ENCODE measurements at places on chromosomes 3 and 15.
A peak's percentile ranks its signal among the peaks of the same experiment; 100 is the strongest.

DNA sequence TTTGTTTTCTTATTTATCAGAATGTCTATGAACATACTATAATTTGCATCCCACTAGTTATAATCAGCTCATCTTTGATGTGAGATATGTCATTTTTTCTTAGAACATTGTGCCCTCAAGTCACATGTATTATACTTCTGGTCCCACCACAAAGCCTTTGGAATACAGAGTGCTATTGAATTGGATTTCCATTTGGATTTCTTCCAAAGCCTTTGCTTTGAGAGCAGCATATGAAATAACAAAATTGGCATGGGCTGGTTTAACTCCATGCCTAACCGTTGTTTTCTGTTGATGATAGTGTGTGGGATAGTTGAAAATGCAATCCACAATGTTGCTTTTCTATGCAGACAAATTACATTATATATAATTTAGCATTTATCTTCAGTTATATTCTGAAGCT lies 284.5 kb upstream of the PLSCR5 start:
- DNase-seq = no peak

GRCh38 chr3:31486865-31487533 lies 45.7 kb upstream of the STT3B start:
- DNase-seq = no peak

- DNase-seq = no peak
These were observed 178.5 kb upstream of the RASGRP1 start for GRCh38 chr15:38743147-38743546.

DNA sequence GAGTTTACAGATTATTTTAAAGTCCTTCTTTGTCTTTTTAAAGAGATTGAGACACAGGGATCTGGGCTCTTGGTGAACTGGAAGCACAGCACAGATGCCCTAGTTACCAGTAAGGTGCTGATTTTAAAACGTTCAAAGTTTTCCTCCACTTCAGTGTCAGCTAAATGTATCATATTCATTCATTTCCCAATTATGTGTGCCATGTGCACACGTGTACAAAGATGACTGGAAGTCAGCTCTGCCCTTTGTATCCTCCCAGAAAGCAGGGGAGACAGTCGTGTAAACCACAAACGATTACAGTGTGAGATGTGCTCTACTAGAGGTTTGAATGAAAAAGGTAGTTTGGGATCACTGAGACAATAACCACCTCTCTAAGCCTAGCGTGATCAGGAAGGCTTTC lies 730 bp downstream of the ZKSCAN7 start:
- peak; percentile 3 for DNase-seq

- no peak for DNase-seq
These were observed 18.7 kb upstream of the PLXNA1 start for GRCh38 chr3:126964261-126964660.

GRCh38 chr3:46356276-46356675 lies 2.4 kb downstream of the CCR2 start:
- DNase-seq = no peak

GRCh38 chr15:82183121-82184031 lies 79.2 kb downstream of the EFL1 start:
- DNase-seq = no peak

DNA sequence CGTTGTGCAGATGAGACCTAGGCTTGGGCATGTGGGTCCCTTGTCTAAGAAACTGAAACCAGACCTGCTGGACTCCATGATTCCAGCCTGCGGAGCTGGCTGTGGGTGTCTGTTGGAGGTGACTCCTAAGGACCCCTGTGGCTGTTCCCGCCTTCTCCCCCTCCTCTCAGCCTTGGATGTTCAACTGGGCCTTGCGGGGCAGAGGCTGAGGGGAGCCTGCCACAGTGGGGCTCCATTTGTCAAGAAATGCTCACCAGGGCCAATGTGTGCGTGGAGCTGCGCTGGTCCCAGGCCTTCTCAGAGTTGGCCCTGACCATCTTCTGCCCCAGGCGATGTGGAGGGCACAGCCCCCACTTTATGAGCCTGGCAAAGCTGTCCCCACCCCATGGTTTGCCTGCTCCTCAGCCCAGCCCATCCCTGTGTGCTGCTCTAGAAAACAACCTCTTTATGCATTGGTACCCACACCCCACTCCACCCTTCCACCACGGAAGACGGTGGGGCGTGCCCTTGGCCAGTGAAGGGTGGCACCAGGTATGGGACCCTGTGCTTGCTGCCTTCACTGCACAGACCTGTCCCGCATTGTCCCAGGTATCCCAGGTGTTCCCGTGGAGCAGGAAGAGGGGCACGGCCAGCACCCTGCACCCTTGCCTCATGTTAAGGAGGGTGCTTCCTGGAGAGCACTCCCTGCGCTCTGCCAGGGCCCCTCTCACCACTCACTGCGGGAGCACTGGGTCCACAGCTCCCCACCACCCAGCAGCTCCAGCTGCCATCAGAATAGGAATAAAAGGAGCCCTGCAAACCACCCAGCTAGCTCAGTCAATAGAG lies 7.9 kb downstream of the MESP2 start:
- no peak for DNase-seq

- DNase-seq = no peak
These were observed 150.9 kb downstream of the IMPG2 start for GRCh38 chr3:101169516-101169915.

- DNase-seq = no peak
These were observed 49.4 kb downstream of the SYNM start for GRCh38 chr15:99154271-99154670.

DNA sequence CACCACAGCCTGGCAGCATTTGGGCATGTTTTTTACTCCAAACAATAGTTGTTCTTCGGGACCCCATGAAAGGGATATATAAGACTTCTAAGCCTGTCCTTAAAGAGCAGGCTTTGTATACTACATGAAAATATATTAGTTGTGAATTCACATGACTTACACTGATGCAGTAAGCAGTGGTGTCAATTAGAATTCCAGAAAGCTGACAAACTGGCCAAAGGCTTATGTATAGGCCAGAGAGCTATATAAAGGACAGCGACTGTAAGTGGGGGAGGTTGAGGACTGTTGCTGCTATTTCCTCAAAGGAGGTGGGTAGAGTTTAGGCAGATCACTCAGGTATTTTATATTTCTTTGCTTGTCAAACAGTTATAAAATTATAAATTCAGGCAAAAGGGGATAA lies 24.8 kb downstream of the KPNA4 start:
- DNase-seq = no peak

- no peak for DNase-seq
These were observed 51.8 kb downstream of the ST3GAL6 start for GRCh38 chr3:98814817-98815420.

DNA sequence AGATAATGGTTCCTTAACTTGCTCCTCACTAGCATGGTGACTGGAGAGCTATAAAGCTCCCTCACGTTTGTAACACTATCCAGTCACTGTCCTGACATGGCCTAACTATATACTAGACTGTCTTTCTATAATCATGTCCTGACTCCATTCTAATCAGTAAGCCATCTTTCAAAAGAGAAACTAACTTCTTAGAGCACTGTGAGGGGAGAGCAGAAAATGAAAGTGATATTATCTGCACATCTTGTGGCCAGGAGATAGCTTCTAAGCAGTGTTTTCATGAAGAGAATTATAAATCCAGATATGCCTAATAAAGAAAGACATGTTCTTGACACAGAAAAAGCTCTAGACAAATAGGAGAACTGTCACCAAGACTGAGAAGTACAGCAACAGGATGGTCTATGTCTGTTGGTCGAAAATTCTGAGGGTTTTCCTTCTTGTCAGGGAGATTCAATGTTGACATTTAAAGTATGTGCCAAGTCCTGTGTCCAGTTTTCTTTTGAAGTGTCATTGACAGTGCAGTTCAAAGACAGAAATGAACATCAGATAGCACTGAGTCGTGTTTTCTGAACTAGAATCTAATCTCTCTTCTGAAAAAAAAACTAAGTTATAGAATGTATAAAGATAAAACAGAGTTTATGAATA lies 230.6 kb upstream of the PEX5L start:
- no peak for DNase-seq

- DNase-seq = no peak
These were observed 213.2 kb downstream of the THSD4 start for GRCh38 chr15:71328453-71328852.

- no peak for DNase-seq
These were observed 175.1 kb upstream of the TSC22D2 start for GRCh38 chr3:150232992-150233451.

DNA sequence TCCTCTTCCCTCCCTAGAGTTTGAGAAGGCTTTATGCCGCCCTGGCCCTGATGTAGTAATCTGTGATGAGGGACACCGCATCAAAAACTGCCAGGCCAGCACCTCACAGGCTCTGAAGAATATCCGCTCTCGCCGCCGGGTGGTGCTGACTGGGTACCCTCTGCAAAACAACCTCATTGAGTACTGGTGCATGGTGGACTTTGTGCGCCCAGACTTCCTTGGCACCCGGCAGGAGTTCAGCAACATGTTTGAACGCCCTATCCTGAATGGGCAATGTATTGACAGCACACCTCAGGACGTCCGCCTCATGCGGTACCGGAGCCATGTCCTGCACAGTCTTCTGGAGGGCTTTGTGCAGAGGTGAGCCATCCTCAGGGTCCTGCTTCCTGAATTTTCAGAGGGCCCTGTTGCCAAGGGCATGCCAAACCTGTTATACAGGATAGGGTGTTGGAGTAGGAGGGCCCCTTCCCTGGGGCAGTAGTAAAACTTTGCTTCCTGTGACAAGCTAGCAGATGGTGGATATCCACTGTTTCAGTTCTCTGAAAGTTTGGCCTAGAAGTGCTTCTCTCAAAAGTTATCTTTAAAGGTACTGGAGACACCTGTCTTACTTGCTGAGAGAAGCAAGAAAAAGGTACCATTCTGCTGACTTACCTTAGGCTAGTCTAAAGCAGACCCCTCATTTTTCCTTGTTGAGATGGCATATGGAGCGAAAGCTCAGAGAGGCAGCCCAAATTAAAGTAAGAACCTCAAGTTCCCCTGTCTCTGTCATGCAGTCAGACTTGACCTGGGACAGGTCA lies 33.7 kb upstream of the TEX264 start:
- no peak for DNase-seq

DNA sequence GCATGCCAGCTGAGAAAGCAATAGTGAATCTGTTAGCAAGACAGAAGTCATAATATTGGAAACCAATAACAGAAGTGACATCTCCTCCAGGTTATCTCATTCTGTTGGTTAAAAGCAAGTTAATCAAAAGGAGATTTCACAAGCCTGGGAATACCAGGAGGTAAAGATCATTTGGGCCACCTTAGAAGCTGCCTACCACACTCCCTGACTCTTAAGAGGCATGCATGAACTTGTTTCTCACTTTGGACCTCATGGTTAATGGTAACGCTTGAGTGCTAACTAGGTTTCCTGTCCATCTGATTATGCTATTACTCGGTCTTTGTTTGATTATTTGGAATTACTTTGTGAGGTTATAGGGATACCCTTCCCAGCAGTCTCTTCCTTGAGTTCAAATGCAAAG lies 650.8 kb upstream of the SGO1 start:
- DNase-seq = no peak
